ENCODE measurements at places on chromosomes 7 and 10. TPM values are rescaled to one million over a fixed set of nuclear protein-coding genes. Genes with fewer than 3 reads are reported as not detected.

GRCh38 chr10:119233123-119233820 lies 25.9 kb downstream of the GRK5 start:
- DNase-seq, result no peak
- no peaks in the 10 kb centered on the region for H3K27me3 ChIP-seq
- H3K4me1 ChIP-seq, result peaks cover 16% of the 10 kb centered on the region
- no peak overlapping the region for H3K27ac ChIP-seq
- no peaks in the 10 kb centered on the region for H3K36me3 ChIP-seq

GRCh38 chr10:51867956-51868355 lies 168.6 kb upstream of the CSTF2T start:
- DNase-seq, result no peak
- H3K27ac ChIP-seq, result no peak overlapping the region
- H3K4me1 ChIP-seq, result peaks cover 3% of the 10 kb centered on the region
- H3K27me3 ChIP-seq, result no peaks in the 10 kb centered on the region
- no peaks in the 10 kb centered on the region for H3K36me3 ChIP-seq

The GBX1 gene
- total RNA-seq, result not detected

The ELFN1 gene
- total RNA-seq, result not detected

DNA sequence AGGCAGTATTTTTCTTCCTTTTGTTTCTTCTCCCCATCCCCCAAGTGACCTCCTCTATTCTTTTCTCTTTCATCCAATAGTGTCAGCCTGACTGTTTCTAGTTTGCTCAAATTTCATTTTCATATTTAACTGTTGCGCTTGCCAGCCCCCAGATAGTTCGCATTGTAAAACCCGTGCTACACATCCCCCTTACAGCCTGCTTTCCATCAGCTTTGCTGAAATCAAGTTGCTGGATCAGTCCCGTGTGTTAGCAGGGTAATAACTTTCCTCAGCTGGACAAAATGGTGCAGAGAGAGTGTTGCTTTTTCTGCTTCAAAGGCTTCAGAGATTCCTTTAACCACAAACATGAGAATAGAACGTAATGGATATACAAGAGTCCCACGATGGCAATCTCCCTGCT lies 180.6 kb upstream of the NPVF start:
- no peaks in the 10 kb centered on the region for H3K36me3 ChIP-seq
- DNase-seq, result no peak
- no peaks in the 10 kb centered on the region for H3K4me1 ChIP-seq
- H3K4me3 ChIP-seq, result no peak overlapping the region
- H3K27ac ChIP-seq, result no peak overlapping the region

- H3K4me3 ChIP-seq, result no peak overlapping the region
- no peak overlapping the region for H3K27ac ChIP-seq
- H3K4me1 ChIP-seq, result no peaks in the 10 kb centered on the region
- H3K27me3 ChIP-seq, result peaks cover 18% of the 10 kb centered on the region
- no peaks in the 10 kb centered on the region for H3K36me3 ChIP-seq
These were observed 69.4 kb upstream of the HECTD2 start for GRCh38 chr10:91340613-91341362.

- no peak overlapping the region for H3K4me3 ChIP-seq
- peaks cover 43% of the 10 kb centered on the region for H3K27me3 ChIP-seq
- no peaks in the 10 kb centered on the region for H3K36me3 ChIP-seq
- H3K27ac ChIP-seq, result no peak overlapping the region
These were observed 58.1 kb upstream of the TES start for GRCh38 chr7:116152276-116152675.

DNA sequence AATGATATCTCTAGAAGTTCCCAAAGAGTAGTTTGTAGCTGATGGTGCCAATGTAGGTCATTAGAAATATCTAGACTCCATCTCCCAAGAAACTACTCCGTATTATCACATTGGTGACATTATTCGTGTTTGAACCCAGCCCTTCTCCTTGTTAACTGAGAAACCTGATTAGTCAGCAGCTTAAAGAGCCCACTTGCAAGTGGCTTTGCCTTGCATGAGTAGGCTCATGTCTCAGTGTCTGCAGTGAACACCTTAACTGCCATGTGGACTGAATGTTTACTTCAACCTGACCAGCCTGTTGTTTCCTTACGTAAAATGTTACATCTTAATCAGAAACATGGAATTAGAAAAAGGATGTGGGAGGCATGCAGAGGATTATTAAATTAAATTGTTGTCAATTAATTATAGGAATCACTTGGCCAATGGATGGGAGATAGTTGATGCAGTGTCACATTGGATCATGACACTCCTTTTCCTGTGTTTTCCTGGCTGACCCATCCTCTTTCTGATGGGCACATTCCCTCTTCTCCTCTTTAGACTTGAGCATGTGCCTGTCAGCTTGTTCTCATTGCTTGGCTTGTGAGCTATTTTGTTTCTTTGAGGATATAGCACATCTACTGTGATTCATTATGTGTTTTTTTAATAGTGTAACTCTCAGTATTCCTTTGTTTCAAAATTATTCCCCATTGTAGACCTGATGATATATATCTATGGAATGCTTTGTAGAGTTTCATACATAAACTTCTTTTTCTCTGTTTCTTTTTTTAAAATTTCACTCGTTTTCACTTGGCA lies 18.0 kb downstream of the STARD3NL start:
- no peak overlapping the region for H3K4me3 ChIP-seq
- H3K27me3 ChIP-seq, result no peaks in the 10 kb centered on the region
- DNase-seq, result no peak
- H3K27ac ChIP-seq, result no peak overlapping the region
- no peaks in the 10 kb centered on the region for H3K36me3 ChIP-seq

DNA sequence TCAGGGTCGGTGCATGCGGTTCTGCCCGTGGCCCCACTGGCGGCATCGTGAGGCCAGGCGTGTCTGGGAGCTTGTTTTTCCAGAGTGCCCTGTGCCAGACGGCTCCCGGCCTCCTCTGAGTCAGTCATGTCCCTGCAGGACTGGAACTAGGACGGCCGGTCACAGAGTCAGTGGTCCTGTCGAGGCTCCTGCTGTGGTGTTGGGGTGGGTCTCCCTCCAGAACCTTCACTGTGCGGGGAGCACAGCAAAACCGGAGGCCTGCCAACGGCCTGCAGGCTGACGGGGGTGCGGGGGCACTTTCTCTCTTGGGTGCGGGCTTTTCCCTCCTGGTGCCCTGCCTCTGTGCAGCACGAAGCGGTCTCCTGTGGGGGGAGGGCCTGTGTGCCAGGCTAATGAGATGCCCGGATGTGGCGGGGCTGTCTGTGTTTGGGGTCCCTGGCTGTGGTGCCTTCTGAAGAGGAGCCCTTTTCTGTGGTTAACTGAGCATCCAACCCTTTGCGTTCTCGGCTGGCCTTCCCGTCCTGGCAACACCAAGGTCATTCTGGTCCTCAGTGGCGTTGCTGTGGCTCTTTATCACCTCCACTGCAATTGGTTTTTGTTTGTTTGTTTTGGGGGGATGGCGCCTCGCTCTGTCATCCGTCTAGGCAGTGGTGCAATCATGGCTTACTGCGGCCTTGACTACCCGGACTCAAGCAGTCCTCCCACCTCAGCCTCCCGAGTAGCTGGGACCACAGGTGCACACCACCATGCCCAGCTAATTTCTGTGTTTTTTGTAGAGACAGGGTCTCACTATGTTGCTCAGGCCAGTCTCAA lies 8.0 kb downstream of the GET4 start:
- peak overlapping the region; percentile 14 for H3K27ac ChIP-seq
- H3K27me3 ChIP-seq, result no peaks in the 10 kb centered on the region
- H3K36me3 ChIP-seq, result no peaks in the 10 kb centered on the region
- no peak overlapping the region for H3K4me3 ChIP-seq
- DNase-seq, result no peak
- H3K4me1 ChIP-seq, result peaks cover 19% of the 10 kb centered on the region

DNA sequence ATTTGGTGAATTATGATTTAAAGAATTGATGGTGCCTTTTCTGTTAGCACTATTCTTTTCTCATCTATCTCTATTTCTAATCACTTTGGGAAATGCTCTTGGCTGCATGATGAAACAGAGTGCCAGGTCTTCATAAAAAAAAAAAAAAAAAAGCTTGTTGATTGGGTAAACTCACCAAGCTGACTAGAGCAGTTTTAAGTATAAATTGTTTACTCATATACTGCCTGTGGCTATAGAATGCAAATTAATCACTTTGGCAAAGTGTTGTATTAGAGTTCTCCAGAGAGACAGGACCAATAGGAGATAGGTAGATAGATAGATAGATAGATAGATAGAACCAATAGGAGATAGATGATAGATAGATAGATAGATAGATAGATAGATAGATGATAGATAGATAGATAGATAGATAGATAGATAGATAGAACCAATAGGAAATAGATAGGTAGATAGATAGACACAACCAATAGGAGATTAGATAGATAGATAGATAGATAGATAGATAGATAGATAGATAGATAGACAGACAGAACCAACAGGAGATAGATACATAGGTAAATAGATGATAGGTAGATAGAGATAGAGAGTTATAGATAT lies 20.1 kb upstream of the TBXAS1 start:
- no peak for DNase-seq
- H3K4me3 ChIP-seq, result no peak overlapping the region
- H3K36me3 ChIP-seq, result peaks cover 3% of the 10 kb centered on the region
- peaks cover 11% of the 10 kb centered on the region for H3K27me3 ChIP-seq
- H3K4me1 ChIP-seq, result peaks cover 2% of the 10 kb centered on the region

DNA sequence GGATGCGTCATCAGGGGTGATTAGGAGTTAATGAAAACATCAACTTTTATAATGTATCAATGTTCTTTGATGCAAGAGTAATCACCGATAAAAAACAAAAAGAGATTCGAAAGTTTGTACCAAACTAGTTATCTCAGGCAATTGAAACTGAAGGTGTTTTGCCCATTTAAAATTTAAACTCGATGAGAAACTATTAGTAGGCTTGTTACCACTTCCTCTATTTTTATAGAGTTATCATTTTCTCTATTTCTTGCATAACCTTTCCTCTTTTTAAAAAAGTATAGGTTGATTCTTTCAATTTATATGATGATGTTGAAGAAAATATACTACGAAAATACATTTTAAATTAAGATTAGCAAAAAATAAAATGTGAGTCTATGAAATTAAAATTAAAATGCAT lies 597.3 kb upstream of the POT1 start:
- no peak for DNase-seq
- no peak overlapping the region for H3K27ac ChIP-seq
- no peaks in the 10 kb centered on the region for H3K27me3 ChIP-seq
- no peak overlapping the region for H3K4me3 ChIP-seq
- no peaks in the 10 kb centered on the region for H3K4me1 ChIP-seq

The GDF2 gene
- not detected for total RNA-seq

GRCh38 chr7:2680792-2681490 lies 7.1 kb upstream of the AMZ1 start:
- H3K4me1 ChIP-seq, result no peaks in the 10 kb centered on the region
- DNase-seq, result no peak
- no peak overlapping the region for H3K27ac ChIP-seq
- peaks cover 3% of the 10 kb centered on the region for H3K36me3 ChIP-seq

GRCh38 chr10:116402858-116403257 lies 24.8 kb upstream of the PNLIPRP3 start:
- no peaks in the 10 kb centered on the region for H3K4me1 ChIP-seq
- no peak overlapping the region for H3K27ac ChIP-seq
- H3K36me3 ChIP-seq, result no peaks in the 10 kb centered on the region
- no peak for DNase-seq
- H3K4me3 ChIP-seq, result no peak overlapping the region

The SFRP4 gene
- total RNA-seq, result not detected

DNA sequence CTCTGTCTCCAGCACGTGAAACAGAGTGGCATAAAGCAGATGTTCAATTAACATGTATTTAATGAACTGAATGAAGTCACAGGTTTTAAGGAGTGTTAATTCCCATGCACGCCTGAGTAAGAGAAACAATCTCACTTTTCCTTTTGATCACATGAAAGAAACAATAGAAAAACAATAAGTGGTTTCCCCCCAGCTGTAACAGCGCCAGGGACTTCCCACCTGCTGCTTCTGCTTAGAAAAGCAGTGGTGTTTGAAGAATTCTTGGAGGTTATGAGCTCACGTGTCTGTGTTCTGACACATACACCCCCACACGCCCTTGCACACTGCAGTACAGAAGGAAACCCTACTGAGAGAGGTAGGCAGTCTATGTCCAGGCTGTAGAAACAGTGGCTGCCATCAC lies 51.3 kb upstream of the FRMD4A start:
- peaks cover 49% of the 10 kb centered on the region for H3K27me3 ChIP-seq
- H3K4me3 ChIP-seq, result peak overlapping the region; percentile 15
- H3K36me3 ChIP-seq, result no peaks in the 10 kb centered on the region
- H3K27ac ChIP-seq, result no peak overlapping the region
- H3K4me1 ChIP-seq, result peaks cover 25% of the 10 kb centered on the region

The C10orf62 gene
- not detected for total RNA-seq

The CPA2 gene
- not detected for total RNA-seq

The PLPP4 gene
- not detected for total RNA-seq

DNA sequence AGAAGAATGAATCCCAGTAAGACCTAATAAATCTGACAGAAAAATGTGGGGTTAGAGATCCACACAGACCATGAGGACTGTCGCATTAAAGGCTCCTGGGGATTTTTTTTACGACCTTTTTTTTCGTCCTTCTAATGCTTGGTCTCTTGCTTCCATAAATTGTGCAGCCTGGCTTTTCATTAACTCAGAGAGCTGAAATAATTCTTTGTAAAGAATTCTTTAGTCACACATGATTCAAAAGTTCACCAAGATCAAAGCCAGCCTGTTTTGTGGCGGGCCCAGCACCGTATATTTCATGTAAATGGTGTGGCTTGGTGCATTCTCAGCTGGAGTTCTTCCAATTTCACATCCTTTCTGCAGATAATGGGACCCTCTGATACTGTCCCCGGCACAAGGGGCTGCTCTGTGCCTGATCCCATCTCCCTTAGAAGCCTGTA lies 206.6 kb upstream of the BMPER start:
- no peaks in the 10 kb centered on the region for H3K27me3 ChIP-seq
- H3K4me3 ChIP-seq, result no peak overlapping the region
- H3K4me1 ChIP-seq, result no peaks in the 10 kb centered on the region

Data from T-helper 17 cell (primary cell).